ENCODE measurements at places on chromosomes 4 and X. TPM values are rescaled to one million over a fixed set of nuclear protein-coding genes. Genes with fewer than 3 reads are reported as not detected.

The DUSP9 gene
- 3.7 TPM for total RNA-seq

The NKX3-2 gene
- 0.74 TPM for total RNA-seq

DNA sequence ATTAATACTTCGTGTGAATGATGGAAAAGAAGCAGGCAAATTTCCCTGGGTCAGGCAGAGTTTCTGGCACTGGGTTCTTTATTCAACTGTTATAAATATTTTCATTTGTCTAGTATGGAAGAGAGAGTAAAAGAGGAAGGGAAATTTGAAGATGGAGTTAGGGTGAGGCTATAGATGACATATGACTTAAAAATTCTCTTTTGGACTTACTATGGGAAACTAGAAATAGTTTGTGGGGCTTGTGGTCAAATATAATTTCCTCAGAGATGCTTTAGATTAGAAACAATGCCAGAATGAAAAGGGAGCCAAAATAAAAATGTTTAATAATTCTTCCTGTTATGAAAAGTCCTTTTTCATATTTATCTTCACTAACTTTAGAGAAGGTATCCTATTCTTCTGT, 103.2 kb downstream of the GC start:
- no peaks in the 10 kb centered on the region for H3K4me1 ChIP-seq
- DNase-seq = no peak
- H3K27ac ChIP-seq = no peak overlapping the region
- no peaks in the 10 kb centered on the region for H3K36me3 ChIP-seq
- H3K4me3 ChIP-seq = no peak overlapping the region

- no peaks in the 10 kb centered on the region for H3K36me3 ChIP-seq
- H3K27ac ChIP-seq = no peak overlapping the region
- no peak overlapping the region for H3K4me3 ChIP-seq
- no peak for DNase-seq
- no peaks in the 10 kb centered on the region for H3K27me3 ChIP-seq
Observed at GRCh38 chr4:112069110-112069509, 76.1 kb upstream of the FAM241A start.

DNA sequence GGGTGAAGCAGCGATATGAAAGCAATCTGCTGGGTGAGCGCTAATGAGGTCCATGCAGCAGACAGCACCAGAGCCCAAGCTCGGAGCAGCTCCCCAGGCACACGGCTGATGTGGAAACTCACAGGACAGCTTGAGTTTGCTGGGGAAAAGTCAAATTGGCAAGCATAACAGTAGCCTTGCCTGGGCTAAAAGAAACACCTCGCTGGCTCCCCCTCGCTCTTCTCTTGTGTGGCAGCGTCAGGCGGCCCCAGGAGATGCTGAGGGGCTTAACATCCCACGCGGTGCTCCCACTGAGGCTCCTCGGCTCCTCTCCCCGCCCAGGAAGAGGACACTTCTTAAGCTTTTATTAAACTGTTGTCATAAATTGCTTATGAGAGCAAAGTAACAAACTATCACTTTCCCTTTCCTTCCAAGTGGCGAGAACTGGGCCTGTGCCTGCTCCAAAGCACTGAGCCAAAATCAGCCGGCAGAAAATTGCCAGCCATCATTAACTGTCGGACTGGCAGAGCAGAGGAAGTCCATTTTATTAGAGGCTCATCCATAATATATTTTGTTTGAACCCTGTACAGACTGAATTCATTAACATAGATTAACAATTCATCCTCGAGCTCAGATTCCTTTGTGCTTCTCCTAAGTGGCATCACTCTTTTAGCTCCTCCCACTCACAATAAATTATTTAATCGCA, 111.4 kb downstream of the TSPAN5 start:
- H3K36me3 ChIP-seq = no peaks in the 10 kb centered on the region
- peak; percentile 73 for DNase-seq
- no peaks in the 10 kb centered on the region for H3K27me3 ChIP-seq
- peak overlapping the region; percentile 36 for H3K4me3 ChIP-seq
- H3K27ac ChIP-seq = peak overlapping the region; percentile 84

DNA sequence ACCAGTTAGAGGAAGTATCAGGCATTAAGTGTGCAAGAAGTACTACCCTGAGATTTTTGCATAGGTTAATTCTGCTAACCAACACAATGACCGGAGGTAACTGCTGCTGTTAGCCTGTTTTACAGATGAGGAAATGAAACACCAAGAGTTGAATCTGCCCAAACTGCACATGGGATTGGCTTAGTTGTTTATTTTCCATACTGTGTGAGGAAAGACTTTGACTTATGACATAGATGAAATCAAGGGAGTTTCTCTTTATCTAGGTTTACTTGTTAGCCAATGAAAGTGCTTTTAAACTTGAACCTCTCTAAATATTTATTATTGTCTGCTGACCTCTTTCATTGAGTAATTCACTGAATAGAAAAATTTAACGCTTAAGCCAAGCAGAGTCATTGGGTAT, 10.3 kb downstream of the GUCY1B1 start:
- H3K4me1 ChIP-seq = no peaks in the 10 kb centered on the region
- DNase-seq = no peak
- H3K36me3 ChIP-seq = no peaks in the 10 kb centered on the region
- no peak overlapping the region for H3K27ac ChIP-seq
- H3K27me3 ChIP-seq = no peaks in the 10 kb centered on the region
- H3K4me3 ChIP-seq = no peak overlapping the region

GRCh38 chr4:40856840-40857362, 107.1 kb downstream of the NSUN7 start:
- H3K4me3 ChIP-seq = peak overlapping the region; percentile 2
- no peak overlapping the region for H3K27ac ChIP-seq
- no peaks in the 10 kb centered on the region for H3K27me3 ChIP-seq
- peaks cover 1% of the 10 kb centered on the region for H3K4me1 ChIP-seq

GRCh38 chrX:135431886-135432285, 10.1 kb downstream of the SMIM10L2A start:
- H3K27me3 ChIP-seq = no peaks in the 10 kb centered on the region
- H3K27ac ChIP-seq = no peak overlapping the region
- H3K36me3 ChIP-seq = no peaks in the 10 kb centered on the region
- no peak for DNase-seq

DNA sequence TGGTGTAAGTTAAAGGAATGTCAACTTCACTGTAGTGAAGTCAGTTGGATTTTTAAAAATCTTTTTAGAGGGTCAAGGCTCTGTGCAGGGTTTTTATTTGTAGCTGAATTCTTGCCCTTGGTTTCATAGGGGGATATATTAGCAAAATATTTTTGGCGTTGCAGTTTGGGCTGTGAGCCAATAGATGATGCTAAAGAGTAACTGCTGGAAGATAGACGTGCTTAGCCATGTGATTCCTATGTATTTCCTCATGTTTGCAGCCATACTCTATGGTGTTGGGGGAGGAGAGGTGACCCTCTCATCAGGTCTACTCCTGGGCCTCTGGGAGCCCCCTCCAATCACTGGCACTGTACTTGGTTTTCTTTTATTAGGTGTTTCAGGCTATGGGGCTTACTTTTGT, 246.7 kb upstream of the ARHGAP24 start:
- H3K36me3 ChIP-seq = no peaks in the 10 kb centered on the region
- DNase-seq = no peak
- no peak overlapping the region for H3K4me3 ChIP-seq
- H3K27ac ChIP-seq = no peak overlapping the region
- H3K4me1 ChIP-seq = no peaks in the 10 kb centered on the region

- no peaks in the 10 kb centered on the region for H3K36me3 ChIP-seq
- H3K4me3 ChIP-seq = no peak overlapping the region
- no peak for DNase-seq
- H3K27me3 ChIP-seq = no peaks in the 10 kb centered on the region
- no peaks in the 10 kb centered on the region for H3K4me1 ChIP-seq
- H3K27ac ChIP-seq = no peak overlapping the region
Observed at GRCh38 chrX:155211208-155211607, 5.1 kb upstream of the VBP1 start.

Data from ovary (tissue), 10 donors.